ENCODE measurements at places on chromosomes 11 and 22. TPM values are rescaled to one million over a fixed set of nuclear protein-coding genes. Genes with fewer than 3 reads are reported as not detected.
A peak's percentile ranks its signal among the peaks of the same experiment; 100 is the strongest.

DNA sequence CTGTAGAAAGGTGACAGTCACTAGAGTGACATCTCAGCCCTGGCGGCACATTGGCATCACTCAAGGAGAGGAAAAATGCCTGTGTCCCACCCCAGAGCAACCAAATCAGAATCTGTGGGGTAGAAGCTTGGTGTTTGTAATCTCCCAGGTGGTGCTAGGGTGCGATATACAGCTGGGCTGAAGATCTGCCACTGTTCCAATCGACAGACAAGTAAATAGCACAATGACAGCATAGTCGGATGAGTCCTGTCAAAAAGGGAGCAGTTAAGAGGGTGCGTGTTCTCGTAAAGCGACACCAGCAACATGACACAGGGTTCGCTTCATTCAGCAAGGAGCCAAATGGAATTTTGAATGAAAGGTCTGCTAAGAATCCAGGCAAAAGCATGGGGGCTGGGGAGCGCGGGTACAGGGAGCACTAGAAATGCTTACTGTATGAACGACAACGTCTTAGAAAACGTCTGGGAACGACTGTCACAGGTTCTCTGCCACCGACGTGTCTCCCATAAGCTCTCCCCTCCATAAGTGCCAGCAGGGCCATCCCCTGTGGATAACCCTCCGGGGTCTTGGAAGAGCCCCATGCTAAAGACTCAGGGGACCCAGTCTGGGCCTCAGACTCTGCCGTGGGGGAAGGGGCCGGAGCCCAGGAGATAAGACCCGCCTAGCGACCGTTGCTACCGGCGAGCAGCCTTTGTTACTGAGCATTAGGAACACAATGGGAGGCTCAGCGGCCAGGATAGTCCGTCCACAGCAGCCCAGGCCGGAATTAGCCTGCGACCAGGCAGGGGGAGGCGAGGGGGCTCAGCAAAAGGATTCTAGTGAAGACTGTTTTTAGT lies 20.8 kb downstream of the ADA2 start:
- 0 out of 2 replicates have a peak overlapping the region, but pooled peaks have one; percentile 9 for H3K27ac ChIP-seq
- H3K27me3 ChIP-seq, result no peaks in the 10 kb centered on the region
- peak; percentile 24 for DNase-seq
- peak overlapping the region; percentile 65 for H3K4me3 ChIP-seq

- no peak overlapping the region for H3K4me3 ChIP-seq
- no peaks in the 10 kb centered on the region for H3K27me3 ChIP-seq
- H3K4me1 ChIP-seq, result no peaks in the 10 kb centered on the region
- H3K36me3 ChIP-seq, result peaks cover 14% of the 10 kb centered on the region
- DNase-seq, result no peak
Measured at GRCh38 chr22:40553014-40553554, 83.4 kb downstream of the MRTFA start.

DNA sequence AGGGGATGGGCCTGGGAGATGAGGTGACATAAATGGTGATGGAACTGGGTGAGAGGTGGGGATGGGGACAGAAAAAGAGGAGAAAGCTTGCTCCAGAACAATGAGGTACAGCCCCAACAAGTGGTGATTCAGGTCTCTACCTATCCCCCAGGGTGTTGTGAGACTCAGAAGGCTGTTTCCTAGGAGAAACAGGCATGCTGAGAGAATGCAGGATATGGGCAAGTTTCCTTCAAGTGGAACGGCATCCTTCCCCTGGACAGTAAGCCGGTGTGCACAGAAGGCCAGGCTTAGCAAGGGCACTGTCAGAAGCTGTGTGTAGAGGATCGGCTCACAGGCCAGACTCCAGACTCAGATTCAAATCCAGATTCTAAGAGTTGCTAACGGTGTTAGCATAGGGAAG lies 34.1 kb upstream of the CRTAM start:
- peak; percentile 88 for DNase-seq
- H3K27me3 ChIP-seq, result no peaks in the 10 kb centered on the region

GRCh38 chr22:39078329-39078728 lies 1.3 kb downstream of the APOBEC3G start:
- H3K4me1 ChIP-seq, result no peaks in the 10 kb centered on the region
- H3K36me3 ChIP-seq, result no peaks in the 10 kb centered on the region
- no peak for DNase-seq
- no peak overlapping the region for H3K27ac ChIP-seq

DNA sequence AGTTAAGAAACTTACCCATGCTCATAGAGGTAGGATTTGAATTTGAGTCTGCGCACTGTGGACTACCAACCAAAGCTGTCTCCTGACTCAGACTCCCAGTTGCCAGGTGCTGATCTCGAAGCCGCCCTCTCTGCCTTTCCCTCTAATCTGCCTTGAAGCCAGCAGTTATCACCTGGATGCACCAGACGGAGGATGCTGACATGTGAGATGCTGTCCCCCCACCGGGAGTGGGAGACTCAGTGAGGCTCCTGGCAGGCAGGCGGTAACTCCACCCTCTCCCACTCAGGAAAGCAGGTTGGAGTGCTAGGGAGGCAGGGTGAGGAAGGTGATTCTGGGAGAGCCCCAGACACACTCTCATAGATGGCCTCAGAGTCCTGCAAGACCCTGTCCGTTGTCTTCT lies 40.4 kb downstream of the KIAA1671 start:
- no peak overlapping the region for H3K4me3 ChIP-seq
- no peaks in the 10 kb centered on the region for H3K36me3 ChIP-seq
- H3K27me3 ChIP-seq, result no peaks in the 10 kb centered on the region
- H3K27ac ChIP-seq, result no peak overlapping the region
- peaks cover 35% of the 10 kb centered on the region for H3K4me1 ChIP-seq

DNA sequence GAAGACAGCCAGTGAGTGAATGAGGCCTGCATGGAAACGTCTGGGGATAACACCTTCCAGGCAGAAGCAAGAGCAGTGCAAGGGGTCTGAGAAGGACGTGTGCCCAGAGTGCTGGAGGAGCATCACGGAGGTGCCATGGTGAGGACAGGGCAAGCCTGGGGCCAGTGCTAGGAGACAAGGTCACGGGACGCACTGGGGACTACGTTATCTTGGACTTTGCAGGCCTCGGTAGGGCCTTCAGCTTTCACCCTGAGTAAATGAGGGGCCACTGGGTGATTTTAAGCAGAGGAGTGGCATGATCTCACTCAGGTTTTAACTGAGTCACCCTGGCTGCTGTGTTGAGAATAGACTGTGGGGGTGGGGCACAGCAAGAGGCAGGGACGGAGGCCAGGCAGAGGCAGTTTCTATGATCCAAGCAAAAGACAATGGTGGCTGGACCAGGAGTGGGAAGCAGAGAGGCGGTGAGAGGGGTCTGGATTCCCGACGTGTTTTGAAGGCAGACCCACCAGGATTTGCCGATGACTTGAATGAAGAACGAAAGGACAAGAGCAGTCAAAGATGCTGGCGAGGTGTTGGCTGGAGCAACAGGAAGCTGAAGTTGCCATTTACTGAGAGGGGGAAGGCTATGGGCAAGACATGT lies 102.7 kb upstream of the PARVA start:
- H3K4me3 ChIP-seq, result no peak overlapping the region
- no peak overlapping the region for H3K27ac ChIP-seq
- no peaks in the 10 kb centered on the region for H3K27me3 ChIP-seq
- DNase-seq, result peak; percentile 54
- H3K36me3 ChIP-seq, result no peaks in the 10 kb centered on the region

DNA sequence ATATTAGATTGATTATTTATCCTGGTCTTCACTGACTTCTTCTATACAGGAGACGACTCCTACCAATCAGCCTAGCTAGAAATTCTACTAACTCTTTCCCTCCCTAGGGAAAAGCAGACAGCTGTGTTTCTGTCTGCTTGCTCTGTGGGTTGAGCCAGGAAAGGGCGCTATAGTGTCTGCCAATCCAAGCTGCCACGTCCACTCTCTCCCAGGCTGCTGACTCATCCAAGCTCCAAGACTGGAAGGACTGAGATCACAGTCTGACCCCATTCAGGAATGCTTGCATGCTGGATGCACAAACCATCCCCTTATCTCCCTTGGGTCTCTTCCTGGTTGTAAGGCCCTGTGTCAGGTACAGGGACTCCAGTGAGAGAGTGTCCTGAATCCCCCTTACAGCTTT lies 955.6 kb downstream of the OPCML start:
- H3K27ac ChIP-seq, result peak overlapping the region; percentile 71
- H3K36me3 ChIP-seq, result no peaks in the 10 kb centered on the region
- peaks cover 11% of the 10 kb centered on the region for H3K4me1 ChIP-seq
- no peaks in the 10 kb centered on the region for H3K27me3 ChIP-seq

DNA sequence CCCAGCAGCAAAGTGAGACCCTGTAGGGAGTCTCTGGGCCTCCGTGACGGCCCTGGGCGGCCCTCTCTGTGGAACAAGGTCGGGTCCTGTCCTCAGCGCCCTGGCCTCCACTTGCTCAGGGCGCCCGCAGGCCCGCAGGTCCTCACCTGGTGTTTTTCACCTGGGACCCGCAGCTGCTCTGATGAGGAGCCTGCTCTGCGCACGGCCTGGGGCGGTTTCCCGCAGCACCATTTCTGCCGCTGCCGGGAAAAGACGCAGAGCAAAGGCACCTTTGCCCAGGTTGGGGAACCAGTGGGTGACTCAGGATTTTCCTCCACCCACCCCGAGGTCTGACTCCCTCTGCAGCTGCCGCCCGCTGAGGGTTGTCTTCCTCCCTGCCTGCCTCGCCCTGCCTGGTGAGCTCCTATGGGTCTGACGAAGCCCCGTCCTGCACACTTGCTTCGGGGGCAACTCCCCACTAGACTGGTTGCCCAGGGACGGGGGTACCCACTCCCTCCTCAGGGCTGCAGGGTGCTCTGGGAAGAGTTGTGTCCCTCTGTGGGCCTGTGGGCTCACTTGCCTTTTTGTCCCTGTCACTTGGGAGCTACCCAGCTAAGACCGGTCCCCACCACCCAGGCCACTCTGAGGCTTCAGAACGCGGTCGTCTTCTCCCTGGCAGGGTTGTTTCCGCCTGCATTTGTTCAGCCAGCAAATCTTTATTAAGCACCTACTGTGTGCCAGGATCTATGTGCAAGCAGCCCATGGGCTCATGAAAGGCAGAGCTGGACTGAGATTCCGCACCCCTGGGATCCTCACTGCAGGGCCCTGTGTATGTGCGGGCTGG lies 89.5 kb downstream of the KCNQ1 start:
- DNase-seq, result peak; percentile 16
- H3K27me3 ChIP-seq, result peaks cover 5% of the 10 kb centered on the region
- no peaks in the 10 kb centered on the region for H3K36me3 ChIP-seq
- H3K27ac ChIP-seq, result no peak overlapping the region
- H3K4me1 ChIP-seq, result peaks cover 9% of the 10 kb centered on the region
- no peak overlapping the region for H3K4me3 ChIP-seq

- no peaks in the 10 kb centered on the region for H3K27me3 ChIP-seq
- no peak overlapping the region for H3K27ac ChIP-seq
- H3K4me3 ChIP-seq, result no peak overlapping the region
- no peak for DNase-seq
- H3K36me3 ChIP-seq, result no peaks in the 10 kb centered on the region
Measured at GRCh38 chr11:46902694-46903093, 15.7 kb downstream of the LRP4 start.

DNA sequence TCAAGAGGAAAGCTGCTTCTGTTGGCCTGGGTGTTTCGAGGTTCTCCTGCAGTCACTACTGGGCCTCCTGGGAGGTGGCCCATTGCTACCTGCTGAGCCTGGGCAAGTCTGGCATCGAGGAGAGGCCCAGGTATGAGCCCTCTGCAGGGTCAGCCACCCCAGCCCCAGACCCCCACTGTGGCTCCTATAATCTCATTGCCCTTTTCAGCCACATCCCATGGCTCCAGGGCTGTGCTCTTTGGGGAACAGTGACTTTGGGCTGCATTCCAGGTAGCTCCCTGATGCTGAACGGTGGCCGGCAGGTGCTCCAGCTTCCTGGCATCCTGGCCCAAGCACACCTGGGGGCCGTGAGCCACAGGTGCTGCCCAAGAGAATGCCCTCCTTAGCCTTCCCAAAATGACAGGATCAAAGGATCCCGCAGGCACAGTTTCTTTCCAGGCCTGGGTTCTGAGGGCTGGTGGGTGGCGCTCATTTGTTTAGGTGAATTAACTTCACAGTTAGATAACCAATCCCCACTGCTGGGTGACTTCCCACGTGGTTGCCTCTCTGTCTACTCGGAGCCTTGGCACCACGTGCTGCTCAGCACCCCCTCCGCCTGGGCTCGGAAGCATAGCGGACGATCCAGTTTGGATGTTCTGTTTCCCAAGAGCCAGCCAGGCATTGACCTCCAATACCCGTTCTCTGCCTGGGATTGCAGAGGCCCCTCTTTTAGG lies 97.4 kb downstream of the BCR start:
- H3K27ac ChIP-seq, result no peak overlapping the region
- no peaks in the 10 kb centered on the region for H3K36me3 ChIP-seq
- no peaks in the 10 kb centered on the region for H3K27me3 ChIP-seq
- H3K4me3 ChIP-seq, result no peak overlapping the region
- H3K4me1 ChIP-seq, result peaks cover 15% of the 10 kb centered on the region
- no peak for DNase-seq

DNA sequence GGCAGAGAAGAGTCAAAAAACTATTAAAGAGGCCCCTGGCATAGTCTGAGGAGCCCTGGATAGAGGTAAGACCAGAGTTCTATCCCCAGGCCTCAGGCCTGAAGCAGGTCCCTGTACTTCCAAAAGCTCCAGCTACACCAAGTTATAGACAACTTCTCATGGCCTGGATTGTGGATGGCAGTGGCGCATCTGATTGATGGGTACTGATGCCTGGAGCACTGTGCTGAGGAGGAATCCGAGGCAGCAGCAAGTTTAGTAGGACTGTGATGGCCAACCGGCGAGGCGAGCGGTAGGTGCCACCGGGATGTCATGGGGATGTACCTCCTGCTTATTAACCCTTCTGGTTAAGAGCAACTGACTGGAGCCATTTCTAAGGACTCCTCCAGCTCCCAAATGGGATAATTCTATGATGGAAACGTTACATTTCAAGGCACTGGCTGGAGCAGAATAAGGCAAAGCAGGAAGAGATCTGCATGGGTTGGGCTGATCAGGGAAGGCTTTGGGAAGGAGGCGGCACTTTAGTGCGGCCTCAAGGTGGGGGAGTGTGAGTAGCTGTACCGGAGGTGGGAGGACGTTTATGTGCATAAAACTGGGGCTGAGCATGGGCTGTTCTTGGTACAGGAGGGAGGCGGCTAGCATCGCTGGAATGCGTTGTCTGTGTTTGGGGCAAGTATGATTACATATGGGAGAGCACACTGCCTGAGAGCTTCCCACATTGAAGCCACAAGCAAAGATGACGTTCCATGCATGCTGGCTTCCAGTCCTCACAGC lies 24.2 kb upstream of the JAM3 start:
- no peaks in the 10 kb centered on the region for H3K27me3 ChIP-seq
- no peak for DNase-seq
- no peak overlapping the region for H3K4me3 ChIP-seq

DNA sequence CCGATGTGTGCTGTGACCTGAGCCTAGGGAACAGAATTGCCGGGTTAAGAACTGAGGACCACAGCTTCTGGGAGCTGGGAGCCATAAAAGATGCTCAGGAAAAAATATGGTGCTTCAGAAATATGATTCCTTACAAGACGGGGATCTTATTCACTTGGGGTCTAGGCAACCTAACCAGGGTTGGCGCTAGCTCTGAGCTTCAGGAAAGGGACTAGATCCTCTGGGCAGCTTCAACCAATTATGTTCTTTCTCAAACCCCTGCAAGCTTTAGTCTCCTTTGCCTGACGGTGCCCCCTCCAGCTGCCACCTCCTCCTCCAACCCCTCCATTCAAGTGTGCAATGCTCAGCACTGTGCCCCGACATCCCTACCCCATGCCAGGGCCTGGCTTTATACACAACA lies 634.1 kb upstream of the CADM1 start:
- H3K36me3 ChIP-seq, result no peaks in the 10 kb centered on the region
- DNase-seq, result no peak
- no peaks in the 10 kb centered on the region for H3K4me1 ChIP-seq
- no peaks in the 10 kb centered on the region for H3K27me3 ChIP-seq
- H3K4me3 ChIP-seq, result no peak overlapping the region

The GRIA4 gene
- not detected for total RNA-seq

All from GM23248 (cell line).